ENCODE measurements at places on chromosomes 16 and 17.

- DNase-seq: no peak
Observed at GRCh38 chr16:68064791-68065365, 20.3 kb upstream of the NFATC3 start.

GRCh38 chr17:64538508-64539130 is 31.8 kb downstream of the CEP95 start:
- no peak for DNase-seq

DNA sequence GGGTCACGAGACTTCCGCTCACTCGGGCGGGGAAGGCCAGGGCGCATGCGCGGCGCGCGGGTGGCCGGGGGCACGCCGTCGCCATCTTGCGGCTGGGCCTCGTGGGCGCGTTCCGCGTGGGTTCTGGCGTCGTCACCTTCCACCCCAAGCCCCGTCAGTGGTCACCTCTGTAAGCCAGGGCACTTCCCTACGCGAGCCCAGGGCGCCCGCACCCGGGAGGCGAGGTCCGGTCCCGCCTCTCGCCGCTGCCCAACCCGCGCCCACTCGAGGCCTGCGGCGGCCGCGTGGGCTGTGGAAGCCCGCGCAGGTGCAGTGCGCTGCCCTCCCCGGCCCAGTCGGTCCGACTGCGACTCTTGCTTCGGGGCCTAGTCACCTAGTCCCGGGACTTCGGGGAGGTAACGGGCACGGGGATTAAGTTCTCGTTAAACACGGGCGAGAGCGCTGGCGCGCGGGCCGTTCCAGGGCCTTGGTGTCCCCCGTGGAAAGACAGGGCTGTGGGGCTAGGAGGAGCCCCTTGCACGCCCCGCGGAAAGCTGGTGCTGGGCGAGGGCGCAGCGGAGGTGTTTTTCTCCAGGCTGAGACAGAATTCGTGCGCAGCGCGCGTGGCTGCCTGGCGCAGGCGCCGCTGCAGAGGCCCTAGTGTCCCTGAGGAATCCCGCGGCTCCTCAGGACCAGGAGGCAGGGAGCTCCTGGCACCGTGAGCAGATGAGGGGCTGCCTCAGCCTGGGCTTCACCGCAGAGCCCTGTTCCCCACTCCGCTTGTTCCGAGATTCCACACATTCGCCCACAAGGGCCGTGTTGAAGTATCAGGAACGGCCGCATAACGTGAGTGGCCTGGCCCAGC is 472 bp upstream of the ARHGDIA start:
- no peak for DNase-seq

GRCh38 chr17:2395258-2396181 is 5.3 kb downstream of the MNT start:
- DNase-seq: no peak

GRCh38 chr16:87344931-87345631 is 27.9 kb upstream of the C16orf95 start:
- no peak for DNase-seq

DNA sequence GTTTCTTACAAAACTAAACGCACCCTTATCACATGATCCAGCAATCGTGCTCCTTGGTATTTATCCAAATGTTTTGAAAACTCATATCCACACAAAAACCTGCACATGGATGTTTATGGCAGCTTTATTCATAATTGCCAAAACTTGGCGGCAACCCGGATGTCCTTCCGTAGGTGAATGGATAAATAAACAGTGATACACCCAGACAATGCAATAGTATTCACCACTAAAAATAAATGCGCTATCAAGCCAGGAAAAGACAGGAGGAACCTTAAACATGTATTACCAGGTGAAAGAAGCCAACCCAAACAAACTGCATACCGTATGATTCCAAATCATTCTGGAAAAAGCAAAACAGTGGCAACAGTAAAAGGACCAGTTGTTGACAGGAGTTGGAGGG is 10.0 kb downstream of the SPATA32 start:
- no peak for DNase-seq

GRCh38 chr17:82930043-82930923 is 90.5 kb upstream of the ZNF750 start:
- DNase-seq: no peak

GRCh38 chr17:50953518-50953830 is 87.3 kb upstream of the TOB1 start:
- no peak for DNase-seq

- peak; percentile 13 for DNase-seq
Observed at GRCh38 chr17:56779898-56780777, 53.6 kb downstream of the C17orf67 start.

GRCh38 chr17:62761884-62762283 is 46.2 kb downstream of the MARCHF10 start:
- no peak for DNase-seq

DNA sequence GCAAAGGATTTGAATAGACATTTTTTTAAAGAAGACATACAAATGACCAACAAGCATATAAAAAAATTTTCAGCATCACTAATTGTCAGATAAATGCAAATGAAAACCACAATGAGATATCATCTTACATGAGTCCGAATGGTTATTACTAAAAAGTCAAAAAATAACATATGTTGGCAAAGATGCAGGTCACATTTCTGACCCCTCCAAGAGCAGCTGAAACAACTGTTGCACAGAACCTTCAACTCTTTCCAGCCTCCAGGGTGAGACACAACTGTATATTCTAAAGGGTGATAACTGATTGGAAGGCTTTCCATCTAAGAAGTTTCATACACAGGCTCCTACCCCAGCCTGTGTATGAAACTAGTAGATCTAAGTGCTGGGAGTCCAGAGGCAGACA is 51.9 kb downstream of the SLFN5 start:
- no peak for DNase-seq

DNA sequence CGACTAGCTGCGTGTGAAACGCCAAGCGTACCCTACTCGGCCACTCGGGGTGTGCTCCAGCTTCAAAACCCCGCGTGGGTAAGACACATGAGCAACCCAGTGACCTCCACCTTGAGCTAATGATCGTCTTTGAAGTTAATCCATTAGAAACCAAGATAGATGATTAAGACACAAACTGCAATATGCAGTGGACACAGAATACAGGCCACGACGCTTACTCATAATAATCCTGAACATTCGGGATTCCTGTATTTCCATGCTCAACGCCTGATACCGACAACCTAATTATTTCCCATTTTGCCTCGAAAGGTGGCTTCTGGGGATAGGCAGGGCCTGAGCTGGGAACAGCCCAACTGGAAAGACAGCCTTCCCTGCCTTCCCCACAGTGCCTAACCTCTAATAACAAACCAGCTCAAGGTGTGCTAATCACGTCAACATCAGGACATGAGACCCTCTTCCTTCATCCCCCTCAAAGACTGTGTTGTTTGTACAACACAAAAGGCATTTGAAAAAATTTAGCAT is 504 bp upstream of the COPRS start:
- no peak for DNase-seq

DNA sequence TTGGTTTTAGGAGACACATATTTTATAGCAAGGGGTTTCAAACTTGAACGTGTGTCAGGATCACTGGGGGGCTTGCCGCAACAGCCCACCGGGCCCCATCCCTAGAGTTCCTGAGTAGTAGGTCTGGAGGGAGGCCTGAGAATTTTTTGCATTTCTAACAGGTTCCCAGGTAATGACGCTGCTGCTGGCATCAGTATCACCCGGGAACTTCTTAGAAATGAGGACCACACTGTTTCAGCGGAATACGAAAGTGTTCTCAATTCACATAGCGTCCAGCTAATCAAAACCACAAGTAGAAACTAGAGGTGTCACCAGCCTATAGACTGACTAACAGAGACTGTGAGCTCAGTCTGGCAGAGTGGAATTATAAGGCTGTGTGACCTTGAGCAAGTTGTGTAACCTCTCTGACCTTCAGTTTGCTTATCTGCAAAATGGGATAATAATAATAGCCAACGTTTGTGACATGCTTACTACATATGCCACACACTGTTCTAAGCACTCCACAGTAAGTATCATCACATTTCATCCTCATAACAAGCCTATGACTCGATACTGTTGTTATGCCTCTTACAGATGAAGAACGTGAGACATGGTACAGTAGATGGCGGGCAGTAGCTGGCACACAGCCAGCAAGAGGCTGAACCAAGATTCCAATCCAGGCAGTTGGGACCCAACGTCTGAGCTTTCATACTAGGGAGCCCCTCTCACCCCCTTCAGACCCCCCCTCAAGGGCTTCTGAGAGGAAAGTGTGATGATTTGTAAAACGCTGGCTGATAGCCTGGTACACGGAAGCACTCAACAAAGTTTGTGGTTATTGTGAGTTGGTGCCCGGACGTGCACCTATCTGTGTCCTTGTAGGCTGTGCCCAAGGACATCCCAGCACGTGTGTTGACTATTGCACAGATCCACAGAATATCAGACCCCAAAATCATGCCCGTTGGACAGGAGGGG is 4.6 kb upstream of the ICAM2 start:
- no peak for DNase-seq

GRCh38 chr16:86882586-86883280 is 304.4 kb downstream of the FOXL1 start:
- no peak for DNase-seq

- DNase-seq: no peak
Observed at GRCh38 chr16:82767198-82767597, 140.4 kb downstream of the CDH13 start.

GRCh38 chr17:75227729-75228128 is 22.2 kb downstream of the NUP85 start:
- DNase-seq: no peak

DNA sequence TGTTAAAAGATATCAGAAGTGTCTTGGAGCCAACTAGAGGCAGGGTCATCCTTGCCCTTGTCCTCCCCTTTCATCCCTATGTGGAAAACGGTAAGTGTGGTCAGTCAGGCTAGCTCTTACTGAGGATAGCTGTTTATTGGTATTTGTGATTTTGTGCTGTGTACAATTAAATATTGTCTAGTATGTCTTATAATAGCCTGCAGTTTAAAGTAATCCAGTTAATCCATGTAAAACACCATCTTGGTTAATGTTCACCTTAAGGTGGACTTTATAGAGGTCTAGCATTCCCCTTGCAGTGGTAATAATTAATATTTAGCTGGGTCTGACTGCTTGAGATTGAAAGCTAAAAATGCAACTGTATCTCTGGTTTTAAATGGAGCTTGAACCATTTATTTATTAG is 25.6 kb downstream of the METTL9 start:
- DNase-seq: no peak

GRCh38 chr17:82101301-82101715 is 3.3 kb upstream of the FASN start:
- DNase-seq: no peak

DNA sequence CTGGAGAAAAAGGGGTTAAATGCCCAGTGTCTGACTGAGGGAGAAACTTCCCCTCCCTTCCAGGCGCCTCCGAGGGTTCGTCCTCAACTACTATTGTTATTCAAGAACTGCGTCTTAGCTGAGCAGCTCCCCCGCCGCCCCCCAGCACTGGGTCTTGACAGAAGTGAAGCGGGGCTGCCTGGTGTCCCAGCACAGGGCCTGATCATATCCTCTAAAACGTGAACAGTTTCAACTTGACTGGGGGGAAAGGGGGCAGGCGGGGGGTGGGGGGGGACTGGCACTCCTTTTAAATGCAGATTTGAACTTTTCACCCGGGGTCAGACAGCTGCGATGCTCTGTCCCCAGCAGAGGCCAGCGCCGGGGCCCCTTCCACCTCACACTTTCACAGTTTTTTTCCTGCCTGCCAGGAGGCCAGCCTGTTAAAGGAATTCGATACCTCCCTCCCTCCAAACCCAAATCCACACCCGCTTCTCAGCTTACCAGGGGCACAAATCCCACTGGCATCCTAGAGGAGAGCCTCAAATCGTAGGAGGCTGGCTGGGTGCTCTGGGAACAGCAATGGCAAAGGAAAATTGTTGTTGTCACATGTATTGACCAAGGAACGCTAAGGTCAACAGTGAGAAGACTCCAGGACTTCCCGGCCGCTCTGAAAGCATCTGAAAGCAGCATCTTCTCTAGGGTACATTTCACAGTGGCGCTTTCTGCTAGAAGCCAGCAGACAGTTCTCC is 14.5 kb downstream of the ZFHX3 start:
- DNase-seq: no peak

GRCh38 chr16:55047903-55048497 is 117.3 kb downstream of the IRX5 start:
- no peak for DNase-seq

GRCh38 chr17:12974005-12974531 is 43.8 kb downstream of the ELAC2 start:
- no peak for DNase-seq

DNA sequence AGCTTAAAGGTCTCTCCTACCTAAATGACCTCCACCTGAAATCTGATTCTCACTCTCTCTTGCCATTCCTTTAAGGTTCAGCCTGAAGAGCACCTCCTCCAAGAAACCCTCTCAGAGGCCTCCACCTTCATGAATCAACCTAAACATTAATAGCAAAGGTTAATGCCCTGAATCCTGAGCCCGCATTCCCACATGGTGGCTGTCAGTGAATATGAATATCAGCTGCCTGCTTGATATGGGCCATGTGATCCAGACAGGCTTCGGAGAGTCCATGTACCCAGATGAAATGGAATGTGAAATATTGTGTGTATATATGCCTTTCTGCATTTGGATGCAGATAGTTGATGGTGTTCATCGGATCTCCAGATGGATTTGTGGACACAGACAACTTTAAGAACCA is 317.5 kb downstream of the TOX3 start:
- no peak for DNase-seq

GRCh38 chr16:79185711-79186110 is 414.8 kb downstream of the MAF start:
- no peak for DNase-seq

- no peak for DNase-seq
Observed at GRCh38 chr16:67773569-67774456, 32.5 kb downstream of the RANBP10 start.

GRCh38 chr16:53504665-53505064 is 1.7 kb upstream of the AKTIP start:
- DNase-seq: no peak
